ENCODE measurements at places on chromosomes 3 and 15.
A peak's percentile ranks its signal among the peaks of the same experiment; 100 is the strongest.

DNA sequence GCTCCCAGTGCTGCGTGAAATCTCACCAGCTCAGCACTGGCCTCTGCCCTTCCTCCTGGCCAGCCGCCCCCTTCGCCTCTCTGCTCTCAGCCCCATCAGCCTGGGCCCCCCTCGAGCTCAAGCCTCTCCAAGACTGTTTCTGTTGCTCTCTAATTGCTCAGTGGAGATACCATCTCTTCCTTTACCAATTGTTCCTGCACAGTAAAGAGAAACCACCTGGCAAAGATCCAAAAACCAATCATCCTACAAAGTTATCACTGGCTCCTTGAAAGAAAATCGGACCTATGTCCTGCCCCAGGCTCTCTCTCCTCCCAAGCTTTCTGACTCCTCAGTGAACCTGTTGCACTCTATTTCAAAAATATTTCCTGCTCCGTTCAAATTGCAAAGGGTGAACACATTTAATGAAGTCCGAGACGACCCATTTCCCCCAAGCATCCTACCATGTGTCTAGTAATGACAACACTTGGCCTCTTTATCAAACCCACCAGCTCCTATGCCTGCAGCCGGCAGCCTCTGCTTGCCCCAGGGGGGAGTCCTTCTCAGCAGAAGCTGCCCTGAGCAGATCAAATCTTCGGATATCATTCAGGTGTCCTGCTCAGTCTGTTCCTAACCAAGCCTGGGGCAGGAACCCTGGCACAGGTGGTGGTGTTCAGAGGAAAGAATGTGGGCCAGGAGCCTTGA is 53.7 kb upstream of the FAM174B start:
- no peak for DNase-seq

DNA sequence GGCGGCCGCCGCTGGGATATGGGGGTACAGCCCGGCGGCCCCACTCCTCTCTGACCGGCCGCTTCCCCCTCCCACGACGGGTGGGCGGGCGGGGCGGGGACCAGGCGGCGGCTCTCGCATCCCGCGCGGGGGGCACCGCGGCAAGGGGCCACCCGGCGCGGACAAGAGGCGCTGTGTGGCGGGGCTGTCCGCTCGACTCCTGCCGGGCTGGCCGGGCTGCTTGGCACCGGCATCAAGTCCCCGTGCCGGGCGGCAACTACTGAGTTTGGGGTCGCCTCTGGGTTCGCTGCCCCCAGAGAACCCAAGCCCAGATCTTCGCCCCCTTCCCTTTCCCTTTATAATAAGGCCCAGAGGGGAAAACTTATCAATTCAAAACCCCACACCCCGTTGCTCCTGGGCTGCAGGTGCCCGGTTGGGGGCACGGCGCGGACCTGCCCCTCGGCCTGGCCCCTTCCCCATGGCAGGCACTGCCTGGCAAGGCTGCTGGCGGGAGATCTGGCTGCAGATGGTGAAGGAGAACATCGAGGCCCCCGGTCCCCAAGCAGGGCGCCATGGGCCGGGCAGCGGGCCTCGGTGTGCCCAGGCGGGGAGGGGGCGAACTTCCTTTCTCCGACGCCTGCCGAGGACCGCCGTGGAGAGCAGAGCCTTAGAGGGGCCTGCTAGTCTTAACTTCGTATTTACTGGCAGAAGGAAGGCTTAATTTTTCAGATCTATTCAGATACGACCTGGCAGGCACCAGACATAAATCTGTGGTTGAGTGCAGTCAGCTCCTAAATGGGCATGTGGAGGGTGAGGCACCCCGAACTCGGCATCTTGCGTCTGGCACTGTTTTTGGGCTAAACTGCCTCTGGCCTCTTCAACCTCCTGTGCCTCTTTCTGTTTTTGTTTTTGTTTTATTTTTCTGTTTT is 911 bp downstream of the APBA2 start:
- no peak for DNase-seq

DNA sequence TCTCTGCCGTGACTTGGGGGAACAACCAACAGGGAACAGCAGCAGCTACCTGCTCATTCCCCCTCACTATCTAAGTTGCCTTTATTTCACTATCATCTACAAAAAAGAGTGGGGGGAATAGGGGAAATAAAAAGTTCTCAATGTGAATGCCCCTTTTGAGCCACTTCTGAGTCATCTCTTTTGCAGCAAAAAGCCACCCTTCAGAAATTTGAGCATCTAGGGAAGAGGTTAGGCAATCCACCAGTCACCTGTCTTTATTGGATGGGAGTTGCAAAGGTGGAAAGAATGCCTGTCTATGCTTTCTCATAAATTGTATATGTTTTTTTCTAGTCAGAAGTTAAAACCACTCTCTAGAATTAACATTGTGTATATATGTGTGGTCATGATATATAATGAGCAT is 41.1 kb downstream of the GPD1L start:
- DNase-seq, result no peak

DNA sequence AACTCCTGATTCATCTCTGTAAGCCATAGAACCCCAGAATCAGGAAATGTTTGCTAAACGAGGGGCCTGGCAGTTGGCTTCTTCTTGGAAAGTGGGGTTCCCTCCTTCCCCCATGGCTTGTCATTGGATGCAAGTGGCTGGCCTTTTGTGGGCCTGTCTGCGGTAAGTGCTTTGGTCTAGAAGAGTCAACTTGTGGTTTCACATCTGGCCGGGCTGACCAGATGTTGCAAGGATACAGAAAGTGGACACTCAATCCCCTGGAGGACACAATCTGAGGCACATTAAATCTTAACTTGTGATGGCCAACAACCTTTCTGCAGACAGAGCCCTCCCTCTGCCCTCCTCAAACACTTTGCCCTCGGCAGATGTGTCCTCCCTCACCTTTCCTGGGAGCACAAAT is 1.1 kb downstream of the FAH start:
- DNase-seq, result no peak

DNA sequence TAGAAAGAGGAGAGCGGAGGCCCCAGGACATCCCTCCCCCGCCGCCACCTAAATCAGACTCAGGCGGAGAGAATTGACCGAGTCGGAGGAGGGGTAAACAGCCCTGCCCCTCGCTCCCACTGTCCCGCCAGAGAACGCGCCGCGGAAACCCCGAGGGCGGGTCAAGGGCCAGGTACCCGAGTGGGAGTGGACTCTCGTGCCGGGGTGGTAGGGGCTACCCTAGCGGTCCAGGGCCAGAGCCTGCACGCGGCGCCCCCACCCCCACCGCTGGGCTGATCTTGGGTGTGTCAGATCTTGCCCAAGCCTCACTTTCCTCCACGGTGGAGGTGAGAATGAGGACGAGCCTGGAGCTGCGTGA is 19.0 kb downstream of the SPATA12 start:
- DNase-seq, result no peak

GRCh38 chr3:127688416-127689265 is 15.9 kb downstream of the ABTB1 start:
- no peak for DNase-seq

- DNase-seq, result no peak
Observed at GRCh38 chr15:79653533-79653932, 221.4 kb downstream of the MINAR1 start.

DNA sequence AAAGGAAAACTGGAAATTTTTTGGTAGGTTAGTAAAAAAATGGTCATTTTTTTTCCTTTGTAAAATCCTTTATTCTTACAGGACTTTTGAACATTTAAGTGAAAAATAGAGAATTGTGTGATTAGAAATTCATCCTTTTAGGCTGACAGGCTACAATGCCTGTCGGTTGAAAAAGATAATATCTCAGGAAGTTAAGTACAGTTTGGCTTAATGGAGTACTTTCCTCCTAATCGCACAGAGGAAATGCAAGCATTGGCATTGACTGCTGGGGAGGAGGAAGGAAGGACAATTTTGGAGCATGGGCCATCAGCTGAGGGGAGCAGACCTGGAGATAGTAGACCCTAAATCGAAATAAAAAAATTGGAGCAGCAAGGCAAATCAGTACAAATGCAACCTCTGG is 135.1 kb upstream of the ICE2 start:
- DNase-seq, result no peak

GRCh38 chr3:16412192-16412800 is 101.2 kb downstream of the RFTN1 start:
- no peak for DNase-seq

DNA sequence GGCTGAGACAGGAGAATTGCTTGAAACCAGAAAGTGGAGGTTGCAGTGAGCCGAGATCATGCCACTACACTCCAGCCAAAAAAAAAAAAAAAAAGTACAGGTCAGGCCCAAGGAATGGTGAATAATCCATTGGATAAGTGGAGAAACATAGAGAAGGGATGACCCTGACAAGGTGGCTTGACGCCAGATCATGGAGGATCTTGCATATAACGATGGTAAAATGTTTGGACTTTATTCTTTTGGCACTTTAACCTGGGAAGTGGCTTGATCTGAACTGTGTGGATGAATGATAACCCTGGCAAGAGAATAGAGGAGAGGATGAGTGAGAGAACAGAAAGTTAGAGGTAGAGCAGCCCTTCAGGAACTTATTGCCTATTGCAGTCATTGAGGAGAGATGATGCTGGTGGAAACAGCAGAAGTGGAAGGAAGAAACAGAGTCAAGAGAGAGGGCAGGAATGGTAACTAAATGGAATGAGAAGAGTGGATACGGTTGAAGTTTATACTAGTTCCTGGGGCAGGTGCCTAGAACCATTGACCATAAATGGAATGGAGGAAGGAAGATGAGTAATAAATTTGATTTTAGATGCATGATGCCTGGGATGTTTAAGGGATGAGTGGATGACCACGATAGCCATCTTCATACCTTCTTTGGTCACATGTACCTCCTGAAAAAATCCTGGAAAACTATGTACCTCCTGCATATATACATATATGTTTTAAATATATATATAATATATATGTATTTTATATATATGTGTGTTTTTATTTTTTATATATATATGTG is 57.8 kb downstream of the BLM start:
- peak; percentile 24 for DNase-seq

DNA sequence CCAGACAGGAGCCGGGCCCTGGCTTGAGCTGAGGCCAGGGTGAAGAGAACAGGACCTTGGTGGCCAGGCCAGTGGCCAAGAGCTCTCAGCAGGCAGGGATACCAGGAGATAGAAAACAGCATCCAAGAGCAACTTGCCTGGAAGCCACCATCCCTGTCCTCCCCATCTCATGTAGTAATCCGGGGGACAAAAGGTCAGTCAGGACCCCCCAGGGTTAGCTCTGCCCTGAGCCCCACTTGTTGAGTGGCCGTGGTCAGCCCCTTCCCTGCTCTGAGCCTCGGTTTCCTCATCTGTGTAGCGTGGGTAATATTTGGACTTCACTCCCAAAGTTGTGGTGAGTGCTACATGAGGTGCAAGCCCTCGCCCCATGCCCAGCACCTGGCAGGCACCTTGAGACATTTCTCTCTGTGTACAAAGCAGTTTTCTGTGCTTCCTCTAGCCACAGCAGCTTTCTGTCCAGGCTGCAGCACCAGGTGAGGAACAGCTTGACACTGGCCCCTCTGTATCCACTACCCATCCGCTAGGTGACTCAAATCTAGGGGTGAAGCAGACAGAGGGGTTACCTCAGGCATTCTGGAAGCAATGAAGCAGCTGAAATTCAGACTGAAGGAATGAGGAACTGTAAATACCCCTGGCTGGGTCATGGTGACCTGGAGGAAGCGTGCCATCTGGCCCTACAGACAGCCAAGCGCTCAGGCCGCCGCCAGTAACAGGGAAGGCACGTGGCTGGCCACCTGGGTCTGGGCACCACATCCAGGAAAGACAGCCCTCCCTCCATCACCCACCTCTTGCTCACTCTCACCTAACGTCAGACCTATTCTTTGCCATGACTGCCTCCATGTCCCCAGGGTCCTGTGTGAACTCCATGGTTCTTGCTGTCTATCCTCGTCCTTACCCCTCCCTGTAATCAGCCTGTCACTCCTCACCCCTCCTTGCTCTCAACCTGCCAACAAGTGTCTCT is 6.7 kb downstream of the CISH start:
- no peak for DNase-seq

- DNase-seq, result no peak
Observed at GRCh38 chr3:96931119-96931862, 116.9 kb downstream of the EPHA6 start.

DNA sequence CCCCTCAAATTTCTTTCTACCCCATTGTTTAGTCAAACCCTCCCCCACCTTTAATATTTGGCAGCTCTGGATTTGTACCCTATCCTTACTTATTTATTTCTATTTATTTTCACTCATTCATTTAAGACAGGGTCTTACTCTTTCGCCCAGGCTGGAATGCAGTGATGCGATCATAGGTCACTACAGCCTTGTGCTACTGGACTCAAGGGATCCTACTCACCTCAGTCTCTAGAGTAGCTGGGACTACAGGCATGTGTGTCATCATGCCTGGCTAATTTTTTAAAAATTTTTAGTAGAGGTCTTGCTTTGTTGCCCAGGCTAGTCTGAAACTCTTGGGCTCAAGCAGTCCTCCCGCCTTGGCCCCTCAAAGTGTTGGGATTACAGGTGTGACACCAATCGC is 35.4 kb downstream of the ARIH1 start:
- DNase-seq, result no peak

DNA sequence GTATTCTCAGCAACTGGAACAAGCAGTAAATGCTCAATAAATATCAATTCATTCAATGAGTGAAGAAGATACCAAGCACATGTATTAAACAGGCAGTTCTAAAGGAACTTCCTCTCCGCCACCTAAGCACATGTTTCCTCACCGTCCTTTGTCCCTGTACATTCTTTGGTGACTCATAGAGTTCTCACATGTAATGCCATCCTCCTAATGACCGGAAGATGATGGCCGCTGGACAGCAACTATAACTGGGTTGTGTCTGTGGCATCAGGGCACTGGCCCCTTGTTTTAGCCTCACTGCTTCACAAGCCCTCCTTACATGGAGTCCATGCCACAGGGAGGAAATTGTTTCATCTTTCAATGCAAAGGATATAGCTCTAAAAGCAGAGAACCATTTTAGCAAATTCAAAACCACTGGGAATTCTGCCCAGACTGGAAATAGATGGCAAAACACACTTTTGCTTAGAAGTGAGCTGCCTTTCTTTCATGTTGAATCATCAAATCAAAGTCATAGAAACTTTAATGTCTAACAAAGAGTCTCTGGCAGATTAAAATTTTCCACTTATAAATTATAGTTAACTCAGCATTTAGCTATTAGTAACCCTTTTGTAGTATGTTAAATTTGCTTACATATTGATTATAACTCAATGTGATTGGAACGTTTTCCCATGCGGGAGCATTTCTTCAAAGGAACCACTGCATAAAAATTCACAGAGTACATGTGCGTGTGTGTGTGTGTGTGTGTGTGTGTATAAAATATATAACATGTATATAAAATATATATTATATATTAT is 74.1 kb downstream of the GAP43 start:
- no peak for DNase-seq
